ENCODE measurements at places on chromosomes 11 and 22.

DNA sequence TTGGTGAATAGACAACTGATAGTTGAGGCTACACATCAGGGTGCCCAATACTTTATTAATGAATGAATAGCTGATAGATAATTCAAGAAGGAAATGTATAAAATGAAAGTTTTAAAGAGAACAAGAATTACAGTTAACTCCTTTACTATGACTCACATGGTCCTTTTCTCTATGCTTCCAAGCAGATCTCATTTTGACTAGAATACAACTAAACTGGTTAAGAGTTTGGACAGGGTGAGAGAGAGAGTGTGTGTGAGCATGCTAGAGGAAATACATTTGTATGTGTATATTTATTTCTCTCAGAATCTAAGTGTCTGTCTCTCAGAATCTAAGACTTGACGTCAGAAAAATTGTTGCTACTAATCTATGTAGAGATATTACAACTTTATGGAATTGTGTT, 66.7 kb downstream of the SIK2 start:
- no peak for DNase-seq

GRCh38 chr11:97454988-97455387, 1065.2 kb downstream of the JRKL start:
- DNase-seq = no peak

DNA sequence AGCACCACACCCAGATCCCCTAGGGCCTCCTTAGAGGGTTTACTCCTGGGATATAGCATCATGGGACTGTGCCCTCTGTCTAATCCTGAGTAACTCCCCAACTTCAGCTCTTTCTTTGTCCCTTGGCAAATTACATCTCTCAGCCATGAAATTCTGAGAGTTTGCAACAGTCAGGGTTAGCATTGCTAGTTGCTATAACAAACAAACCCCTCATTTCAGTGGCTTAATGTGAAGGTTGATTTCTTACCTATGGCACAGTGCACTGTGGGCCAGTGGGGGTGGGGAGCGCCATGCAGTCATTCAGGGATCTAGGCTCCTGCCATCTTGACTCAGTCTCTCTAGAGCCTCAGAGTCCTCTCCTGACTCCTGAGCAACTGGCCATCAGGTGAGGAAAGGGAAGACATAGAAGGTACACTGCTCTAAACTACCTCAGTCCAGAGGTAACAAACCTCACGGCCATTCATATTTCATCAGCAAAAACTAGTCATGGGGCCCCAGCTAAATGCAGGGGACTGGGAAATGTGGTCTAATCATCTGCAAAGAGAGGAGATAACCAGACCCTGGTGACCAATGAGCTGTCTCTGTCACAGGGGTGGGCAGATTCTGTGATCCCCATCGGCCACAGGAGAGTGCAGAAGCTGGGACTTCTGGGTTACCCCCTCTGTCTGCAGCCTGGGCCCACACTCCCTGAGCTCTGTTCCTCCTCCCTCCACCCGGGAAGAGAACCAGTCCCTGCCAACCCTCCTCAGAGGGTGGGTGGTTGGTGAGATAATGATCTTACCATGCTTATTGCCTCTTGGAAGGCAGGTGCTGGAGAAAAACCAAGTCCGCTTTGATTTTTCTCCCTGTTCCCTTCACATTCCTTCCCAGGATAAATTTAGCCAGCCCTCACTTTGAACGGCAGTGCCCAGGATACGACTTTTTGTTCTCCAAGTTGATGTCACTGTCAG, 17.5 kb downstream of the PRG3 start:
- no peak for DNase-seq

DNA sequence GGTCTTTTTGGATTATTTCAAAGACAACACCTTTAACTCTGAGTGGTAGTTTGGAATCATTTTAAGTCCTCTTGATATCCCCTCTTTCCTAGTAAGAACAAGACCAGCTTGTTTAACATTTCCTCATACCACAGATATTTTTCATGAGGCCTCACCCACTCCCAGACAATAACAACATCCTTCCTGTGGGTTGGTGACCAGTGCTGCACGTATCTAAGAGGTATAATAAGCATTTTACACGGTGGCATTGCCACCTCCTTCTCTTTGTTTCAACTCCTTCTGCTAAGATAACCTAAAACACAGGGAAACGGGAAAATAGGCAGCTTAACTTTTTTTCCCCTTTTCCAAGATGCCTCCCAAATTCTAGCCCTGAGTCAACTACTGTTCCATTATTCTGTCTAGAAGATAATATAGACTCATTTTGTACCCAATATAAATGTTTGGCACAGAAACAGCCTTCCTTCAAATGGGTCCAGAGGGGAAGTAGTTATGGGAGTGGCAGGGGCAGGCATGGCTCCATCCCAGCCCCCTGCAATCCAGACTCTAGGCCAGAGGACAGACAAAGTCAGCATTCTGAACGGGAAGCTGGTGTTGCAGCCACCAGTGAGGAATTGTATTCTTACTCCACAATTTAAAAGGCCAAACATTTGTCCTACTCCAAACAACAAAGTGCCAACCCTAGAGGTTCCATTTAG, 28.5 kb downstream of the MAML2 start:
- DNase-seq = no peak

DNA sequence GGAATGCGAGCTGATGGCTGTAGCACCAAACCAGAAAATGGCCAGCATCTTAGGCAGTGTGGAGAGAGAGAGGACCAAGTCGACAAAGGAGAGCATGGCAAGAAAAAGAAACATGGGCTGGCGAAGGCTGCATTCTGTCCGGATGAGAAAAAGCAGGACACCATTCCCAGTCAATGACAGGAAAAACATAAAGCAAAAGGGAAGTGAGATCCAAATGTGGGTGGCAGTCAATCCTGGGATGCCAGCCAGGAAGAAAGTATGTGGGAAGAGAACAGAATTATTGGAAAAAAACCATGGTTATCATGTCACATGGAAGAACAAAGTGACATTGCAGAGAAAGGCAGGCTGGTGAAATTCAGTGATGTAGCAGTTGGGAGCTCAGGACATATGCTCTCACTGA, 36.9 kb upstream of the OR56A1 start:
- DNase-seq = no peak

GRCh38 chr11:6388748-6389147, 1.5 kb upstream of the SMPD1 start:
- no peak for DNase-seq

DNA sequence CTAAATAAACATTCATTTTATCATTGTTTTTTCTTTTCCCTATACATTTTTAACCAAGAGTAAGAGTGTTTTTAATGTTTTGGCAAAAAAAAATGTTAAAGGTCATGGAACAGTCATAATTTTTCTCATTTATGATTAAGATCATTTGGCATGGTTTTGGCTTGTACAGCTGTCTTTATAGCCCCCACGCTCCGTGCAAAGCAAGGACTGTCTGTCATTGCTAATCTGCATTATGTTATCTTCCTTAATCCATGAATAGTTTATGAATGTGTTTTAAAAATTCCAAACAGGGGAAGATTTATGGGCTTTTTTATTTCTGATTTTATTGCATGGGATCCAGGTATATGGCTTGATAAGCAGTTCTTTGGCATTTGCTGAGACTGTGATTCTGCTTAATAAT, 28.1 kb downstream of the PGM2L1 start:
- no peak for DNase-seq

- DNase-seq = no peak
Measured at GRCh38 chr11:44854086-44854485, 96.6 kb downstream of the TP53I11 start.

- DNase-seq = no peak
Measured at GRCh38 chr22:27463121-27463660, 338.4 kb downstream of the MN1 start.

DNA sequence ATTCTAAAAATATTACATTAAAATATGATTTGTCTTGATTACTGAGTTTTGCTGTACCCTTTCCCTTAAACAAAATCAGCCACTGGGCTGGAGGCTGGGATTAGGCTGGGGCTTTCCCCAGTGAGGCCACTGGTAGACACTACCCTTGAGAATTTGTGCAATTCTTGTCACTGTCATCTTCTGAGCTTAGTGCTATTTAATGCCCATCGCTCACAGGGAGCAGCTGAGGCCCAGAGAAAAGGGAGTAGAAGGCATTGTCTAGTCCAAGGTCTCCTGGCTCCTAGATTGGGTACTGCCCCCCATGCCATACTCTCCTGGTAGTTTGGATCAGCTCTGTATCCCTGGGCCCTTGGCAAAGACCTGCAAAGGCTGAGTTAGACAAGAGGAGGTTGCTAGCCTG, 6.7 kb downstream of the CHRM1 start:
- no peak for DNase-seq

DNA sequence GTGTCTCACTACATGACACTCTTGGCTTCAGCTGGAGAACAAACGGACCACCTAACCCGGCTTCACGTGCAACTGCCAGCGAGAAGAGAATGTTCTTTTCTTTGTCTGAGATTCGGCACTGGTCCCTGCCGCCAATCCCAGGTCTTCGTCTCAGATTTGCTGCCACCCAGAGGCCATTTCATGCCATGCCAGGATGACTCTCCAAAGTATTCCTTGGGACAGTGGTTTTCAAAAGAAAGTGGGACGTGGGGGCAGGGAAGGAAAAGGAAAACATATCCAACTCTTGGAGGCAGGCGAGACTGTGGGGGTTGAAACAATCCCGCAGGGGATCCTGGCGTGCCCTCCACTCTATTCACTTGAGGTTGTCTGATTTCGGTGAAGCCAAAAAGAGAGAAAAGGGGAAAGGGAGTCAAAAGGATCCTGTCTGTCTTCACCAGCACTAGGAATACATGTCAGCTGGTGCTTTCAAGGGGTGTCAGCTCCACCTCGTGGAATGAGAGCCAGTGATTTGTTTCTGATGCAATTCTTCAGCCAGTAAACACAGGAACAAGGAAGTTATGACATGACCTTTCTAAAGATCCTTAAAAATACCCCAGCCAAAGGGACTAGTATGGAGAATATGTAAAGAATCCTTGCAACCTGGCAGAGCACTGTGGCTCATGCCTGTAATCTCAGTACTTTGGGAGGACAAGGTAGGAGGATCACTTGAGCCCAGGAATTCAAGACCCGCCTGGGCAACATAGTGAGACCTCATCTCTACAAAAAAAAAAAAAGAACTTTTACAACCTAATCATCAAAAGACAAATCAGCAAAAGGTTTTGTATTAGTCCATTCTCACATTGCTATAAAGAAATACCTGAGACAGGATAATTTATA, 41.0 kb upstream of the APLNR start:
- DNase-seq = no peak

DNA sequence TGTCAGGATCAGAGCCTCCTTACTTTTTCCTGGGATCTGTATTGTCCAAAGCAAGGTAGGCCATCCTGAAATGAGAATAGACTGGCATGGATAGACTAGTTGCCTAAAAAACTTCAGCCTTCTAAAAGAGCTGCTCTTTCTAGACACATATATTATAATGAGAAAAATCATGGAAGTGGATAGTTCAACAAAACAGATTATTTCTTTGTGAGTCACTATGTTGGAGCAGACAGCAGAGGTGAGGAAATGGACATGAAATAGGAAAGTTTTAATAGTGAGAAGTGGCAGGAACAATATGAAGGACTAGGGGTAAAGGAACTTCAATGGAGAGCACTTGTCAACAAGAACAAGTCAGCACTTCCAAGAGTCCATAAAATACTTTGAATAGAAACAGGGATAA, 101.9 kb upstream of the ANO3 start:
- DNase-seq = no peak

DNA sequence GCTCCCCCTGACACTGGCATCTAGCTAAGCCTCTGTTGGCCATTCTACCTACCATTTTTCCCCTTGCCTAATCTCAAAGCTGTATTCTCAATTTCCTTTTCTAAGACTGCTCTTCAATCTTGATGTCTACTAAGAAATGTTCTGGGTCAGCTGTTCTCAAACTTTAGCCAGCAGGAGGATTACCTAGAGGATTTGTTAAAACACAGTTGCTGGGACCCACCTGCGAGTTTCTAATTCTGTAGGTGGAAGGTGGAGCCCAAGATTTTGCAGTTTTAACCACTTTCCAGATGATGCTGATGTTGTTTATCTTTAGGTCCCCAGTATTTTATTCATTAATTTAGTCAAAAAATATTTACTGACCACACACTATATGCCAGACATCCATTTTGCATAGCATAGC, 9.3 kb upstream of the ARHGAP42 start:
- no peak for DNase-seq

DNA sequence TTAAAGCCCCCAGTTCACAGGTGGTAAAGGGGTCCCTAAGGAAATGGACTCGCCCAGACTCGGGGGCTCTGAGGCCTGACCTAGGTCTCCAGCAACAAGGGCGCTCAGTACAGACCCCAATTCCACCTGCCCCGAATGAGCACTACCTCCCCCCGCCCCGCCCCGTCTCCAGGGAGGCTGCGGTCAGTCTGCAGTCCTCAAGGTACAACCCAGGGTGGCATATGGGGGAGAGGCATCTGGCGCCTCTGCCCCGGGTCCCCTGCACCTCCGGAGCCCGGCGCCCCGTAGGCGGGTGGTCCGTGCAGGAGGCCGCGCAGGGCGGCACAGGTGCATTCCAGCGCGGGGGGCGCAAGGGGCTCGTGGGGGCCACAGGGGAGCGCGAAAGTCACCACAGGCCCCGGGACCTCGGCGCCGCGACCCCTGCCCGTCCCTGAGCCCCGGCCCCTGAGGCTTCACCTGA, 361 bp downstream of the CTSD start:
- no peak for DNase-seq

DNA sequence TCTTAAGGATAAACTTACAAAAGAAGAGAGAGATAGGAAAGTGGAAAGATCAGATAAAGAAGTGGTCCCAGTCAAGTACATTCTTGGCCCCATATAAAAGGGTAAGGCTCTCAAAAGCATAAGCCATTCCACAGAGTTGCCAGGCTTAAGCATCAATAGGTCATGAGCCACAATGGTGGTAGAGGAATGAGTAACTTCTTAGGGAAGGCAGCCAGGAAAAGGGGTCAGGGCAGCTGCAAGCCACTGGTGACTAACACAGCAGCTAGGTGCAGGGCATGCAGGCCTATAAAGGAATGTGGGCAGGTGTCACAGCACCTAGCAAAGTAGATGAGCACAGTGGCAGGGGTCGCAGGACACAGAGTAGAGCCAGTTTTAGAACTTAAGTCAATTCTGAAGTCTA, 302.6 kb upstream of the FAT3 start:
- DNase-seq = no peak

DNA sequence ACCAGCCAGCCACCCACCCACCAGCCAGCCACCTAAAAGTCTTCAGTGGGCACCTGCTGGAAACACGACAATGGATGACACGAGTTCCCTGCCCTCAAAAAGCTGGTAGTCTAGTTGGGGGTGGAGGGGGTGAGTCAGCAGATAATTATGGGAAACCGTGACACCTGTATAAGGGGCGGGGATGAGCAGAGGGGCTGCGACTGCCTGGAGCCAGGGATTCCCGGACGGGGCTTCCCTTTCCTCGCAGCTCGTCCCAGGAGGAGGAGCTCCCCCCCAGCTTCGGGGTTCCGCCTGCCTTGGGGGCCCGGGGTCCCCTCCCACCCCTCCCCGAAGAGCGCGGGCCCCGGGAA, 2.3 kb upstream of the RTN4RL2 start:
- no peak for DNase-seq

- no peak for DNase-seq
Measured at GRCh38 chr11:98965358-98965757, 55.4 kb upstream of the CNTN5 start.

- DNase-seq = no peak
Measured at GRCh38 chr11:19903620-19904069, 191.0 kb downstream of the NAV2 start.

All from stimulated activated CD8-positive, alpha-beta memory T cell treated with anti-CD3 and anti-CD28 coated beads, Interleukin-15, amount 100 ng/mL, for 1 hour (primary cell).